Germinal center (tissue), 1 donor: ENCODE measurements at places on chromosomes 13 and 19.

GRCh38 chr13:77548594-77548993 is 13.1 kb downstream of the SCEL start:
- no peak for DNase-seq

GRCh38 chr13:44402899-44403445 is 29.3 kb downstream of the SERP2 start:
- no peak for DNase-seq

DNA sequence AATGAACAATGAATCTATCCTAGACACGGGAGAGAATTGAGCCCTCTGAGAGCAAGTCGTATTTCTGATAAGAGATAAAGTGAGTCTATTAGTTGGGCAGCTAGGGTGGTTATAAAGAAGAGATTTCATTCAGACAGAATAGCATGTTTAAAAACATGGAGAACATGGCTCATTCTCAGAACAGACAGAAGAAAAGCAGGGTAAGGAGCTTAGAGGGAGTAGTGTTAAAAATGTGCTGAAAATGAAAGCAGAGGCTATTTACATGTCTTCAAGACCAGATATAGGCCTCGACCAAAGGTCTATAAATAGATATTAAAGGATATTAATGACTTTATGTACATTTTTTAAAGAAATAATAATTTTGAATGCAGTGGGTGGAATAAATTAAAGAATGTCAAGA is 149.5 kb downstream of the SLITRK1 start:
- no peak for DNase-seq

- no peak for DNase-seq
These were observed 5.0 kb downstream of the TLE5 start for GRCh38 chr19:3057275-3057714.

GRCh38 chr13:111411151-111411858 is 90.9 kb downstream of the TEX29 start:
- DNase-seq: no peak

DNA sequence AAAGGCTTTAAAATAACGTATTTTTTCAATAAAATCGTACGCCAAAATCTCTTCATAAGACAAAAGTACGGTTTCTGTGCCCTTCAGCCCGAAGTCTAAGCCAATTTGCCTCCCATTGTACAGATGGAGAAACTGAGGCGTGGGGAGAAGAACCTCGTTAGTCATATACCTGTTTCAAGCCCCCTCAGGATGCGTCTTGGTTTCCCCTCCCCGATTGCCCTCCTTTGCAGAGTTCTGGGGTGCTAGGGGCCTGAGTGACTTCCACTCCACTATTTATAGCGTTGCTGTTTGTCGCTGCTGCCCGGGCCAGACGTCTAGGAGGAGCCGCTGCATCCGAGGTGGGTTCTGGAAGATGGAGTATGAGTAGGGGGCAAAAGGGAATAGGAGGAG is 2.3 kb upstream of the LTBP4 start:
- DNase-seq: no peak

DNA sequence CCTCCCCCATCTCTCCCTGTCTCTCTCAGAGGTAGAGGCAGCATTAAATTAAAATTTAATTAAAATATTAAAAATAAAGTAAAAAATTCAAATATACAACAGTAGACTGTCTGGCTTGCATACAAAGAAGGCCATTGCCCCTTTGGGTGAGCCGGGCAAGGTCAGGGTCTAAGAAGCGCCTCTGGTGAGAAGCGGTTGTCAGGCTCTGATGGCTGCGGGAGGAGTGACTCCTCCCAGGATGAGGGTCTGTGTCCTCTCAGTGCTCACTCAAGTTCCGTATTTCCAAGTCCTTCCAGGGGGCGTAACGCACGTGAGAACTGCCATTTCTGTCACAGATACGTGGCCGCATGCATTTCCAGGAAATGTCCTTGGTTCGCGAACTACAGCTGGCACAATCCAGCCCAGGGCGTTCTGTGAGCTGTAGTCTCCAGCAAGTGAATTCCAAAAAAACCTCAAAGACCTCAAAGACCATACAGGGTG is 737 bp upstream of the ZNF181 start:
- no peak for DNase-seq

DNA sequence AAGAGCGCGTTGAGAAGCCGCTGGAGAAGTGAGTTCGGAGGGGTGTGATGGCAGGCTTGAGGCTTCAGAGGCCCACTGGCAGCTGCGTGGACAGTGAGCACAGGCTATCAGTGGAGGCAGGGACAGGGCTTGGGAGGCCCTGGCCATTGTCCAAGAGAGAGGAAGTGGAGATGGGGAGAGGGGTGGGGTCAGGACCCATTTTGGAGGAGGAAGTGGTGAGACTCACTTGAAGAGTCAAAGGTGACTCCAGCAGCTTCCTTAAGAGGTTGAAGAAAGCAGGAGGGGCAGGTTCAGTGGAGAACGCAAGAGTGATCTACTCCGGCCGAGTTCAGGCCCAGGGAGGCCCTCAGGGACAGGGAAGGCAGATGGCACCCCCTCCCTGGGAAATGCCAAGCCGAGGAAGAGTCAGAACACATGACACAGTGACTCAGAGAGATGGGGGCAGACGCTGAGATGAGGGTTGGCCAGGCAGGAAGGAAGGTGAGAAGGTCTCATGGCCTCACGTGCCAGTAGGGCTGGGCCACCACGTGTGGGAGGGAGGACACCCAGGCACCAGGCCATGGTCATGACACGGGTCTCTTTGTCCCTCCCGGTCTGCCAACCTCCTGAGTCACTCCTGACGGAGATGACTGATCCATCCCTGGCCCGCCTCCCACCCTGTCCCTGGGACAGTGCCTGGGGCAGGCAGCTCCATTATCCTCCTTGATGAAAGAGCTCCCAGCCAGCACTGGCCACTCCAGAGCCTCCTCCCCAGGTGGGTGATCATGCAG is 10.1 kb upstream of the CD22 start:
- DNase-seq: no peak

DNA sequence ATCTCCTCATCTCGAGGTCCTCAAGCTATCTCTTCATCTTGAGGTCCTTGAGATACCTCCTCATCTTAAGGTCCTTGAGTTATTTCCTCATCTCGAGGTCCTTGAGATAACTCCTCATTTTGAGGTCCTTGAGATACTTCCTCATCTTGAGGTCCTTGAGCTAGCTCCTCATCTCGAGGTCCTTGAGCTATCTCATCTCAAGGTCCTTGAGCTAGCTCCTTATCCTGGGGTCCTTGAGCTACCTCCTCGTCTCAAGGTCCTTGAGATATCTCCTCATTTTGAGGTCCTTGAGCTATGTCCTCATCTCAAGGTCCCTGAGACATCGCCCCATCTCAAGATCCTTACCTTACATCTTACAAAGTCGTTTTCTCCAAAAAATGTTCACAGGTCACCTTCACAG is 18.7 kb downstream of the VAV1 start:
- no peak for DNase-seq

DNA sequence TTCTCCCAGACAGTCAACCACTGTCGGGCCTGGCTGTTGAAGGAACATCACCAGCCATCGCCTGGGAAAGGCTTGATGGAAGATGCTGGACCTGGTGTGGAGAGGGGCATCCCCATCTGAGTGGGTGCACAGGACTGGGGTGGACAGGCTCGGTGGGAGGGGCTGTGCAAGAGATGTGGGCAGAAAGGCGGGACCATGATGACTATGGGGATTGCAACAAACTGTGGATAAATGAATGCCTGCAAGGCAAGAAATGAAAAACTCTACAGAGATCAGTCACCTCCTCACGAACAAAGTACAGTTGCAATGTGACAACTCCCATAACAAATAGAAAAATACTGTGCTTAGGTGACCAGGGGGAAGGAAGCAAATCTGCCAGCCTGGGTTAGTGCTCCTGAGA is 171.9 kb upstream of the GPR12 start:
- no peak for DNase-seq
